ENCODE measurements at places on chromosomes 7 and 10.

DNA sequence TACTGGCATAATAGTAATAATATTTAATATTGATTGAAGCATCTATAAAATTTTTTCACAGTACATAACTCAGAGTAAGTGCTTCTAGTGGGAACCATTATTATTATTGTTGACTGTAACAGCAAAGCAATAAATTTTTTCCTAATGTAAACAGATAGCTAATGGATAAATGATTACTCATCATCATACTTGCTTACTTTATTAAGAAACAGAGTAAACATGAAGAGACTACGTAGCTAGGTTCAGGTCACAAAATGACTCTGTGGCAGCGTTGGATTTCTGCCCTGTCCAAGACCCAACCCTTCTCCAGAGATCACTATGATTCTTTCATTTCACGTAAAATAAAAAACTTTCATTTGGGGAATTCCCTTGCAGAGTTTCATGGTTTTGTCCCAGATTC lies 8.3 kb upstream of the ABCB5 start:
- no peak for DNase-seq

- DNase-seq = no peak
Measured at GRCh38 chr7:1026721-1027161, 17.6 kb upstream of the GPR146 start.

GRCh38 chr10:93079663-93080349 lies 6.1 kb downstream of the CYP26A1 start:
- no peak for DNase-seq

- DNase-seq = no peak
Measured at GRCh38 chr7:21642422-21642821, 99.6 kb downstream of the DNAH11 start.

DNA sequence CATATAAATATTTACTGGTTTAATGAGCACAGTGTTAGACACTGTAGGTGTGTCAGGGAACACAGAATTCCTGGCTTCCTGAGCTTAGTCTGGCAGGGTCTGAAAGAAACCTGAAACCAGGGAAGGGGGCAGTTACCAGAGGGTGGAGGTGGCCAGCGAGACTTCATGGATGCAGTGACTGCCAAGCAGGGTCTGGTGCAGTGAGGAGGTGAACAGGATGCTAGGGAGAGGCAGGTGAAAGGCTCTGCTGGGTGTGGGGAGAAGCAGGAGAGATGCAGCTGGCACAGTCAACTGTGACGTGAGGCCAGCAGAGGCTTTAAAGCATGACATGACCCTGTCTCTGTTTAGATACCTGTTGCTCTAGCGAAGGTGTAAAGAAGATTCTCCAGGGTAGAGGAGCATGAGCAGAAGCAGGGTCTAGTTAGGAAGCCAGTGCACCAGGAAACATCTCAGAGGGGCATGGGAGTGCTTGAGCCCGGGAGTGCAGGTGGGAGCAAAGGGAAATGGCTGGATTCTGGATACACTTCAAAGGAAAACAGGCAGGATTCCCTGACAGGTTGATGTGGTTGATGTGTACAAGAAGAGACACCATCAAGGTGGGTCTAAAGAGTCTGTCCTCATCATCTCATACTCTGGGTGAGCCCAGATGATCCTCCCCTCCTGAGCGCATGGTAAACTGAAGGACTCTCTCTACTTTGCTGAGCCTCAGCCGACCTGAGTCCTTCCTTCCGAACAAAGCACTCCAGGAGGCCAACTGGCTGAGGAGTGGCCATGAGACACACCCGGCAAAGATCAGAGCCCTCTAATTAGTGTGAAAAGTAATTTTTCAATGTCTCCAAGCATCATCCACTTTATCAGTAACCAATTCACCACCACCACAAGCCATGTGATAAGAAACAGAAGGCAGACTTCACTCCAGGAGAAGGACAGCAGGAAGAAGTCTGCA lies 186.8 kb downstream of the COBL start:
- DNase-seq = no peak

DNA sequence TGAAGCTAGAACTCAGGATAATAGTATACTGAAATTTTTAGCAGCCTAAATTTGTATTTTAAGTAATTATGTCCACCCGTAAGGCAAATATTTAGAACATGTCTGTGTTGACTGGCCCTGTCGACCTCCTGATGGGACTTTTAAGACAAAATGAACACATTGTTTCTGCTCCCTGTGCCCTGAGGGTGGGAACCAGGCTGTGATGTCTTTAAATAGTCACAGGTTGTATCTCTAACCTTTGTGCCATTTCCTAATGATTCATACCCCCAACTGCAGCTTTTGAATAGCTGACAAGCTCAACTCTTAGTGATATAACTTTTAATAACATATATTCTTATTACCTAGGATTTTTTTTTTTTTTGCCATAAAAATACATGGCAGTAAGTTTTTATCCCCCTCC lies 494.9 kb upstream of the AKR1E2 start:
- DNase-seq = peak; percentile 46

GRCh38 chr7:133709036-133709880 lies 417.9 kb upstream of the LRGUK start:
- no peak for DNase-seq

DNA sequence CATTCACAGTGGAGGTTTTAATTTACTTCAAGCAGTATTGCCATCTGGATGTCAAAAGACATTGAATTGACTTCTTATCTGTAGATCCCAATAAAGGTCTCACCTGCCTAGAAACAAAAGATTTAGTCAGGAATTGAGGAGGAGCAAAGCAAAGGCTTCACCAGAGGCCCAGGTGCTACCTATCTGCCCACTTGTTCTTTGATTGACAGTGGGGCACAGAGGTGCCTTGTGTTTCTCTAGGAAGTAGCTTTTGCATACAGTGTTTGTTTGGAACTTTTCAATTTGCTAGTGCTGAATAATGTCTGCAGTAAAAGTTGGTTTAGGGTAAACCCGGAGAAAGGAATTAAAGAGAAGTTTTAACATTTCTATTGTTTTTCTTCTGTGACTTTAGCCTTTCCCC lies 40.4 kb downstream of the AUTS2 start:
- no peak for DNase-seq

- no peak for DNase-seq
Measured at GRCh38 chr7:41205600-41205999, 497.3 kb downstream of the INHBA start.

- DNase-seq = no peak
Measured at GRCh38 chr10:14502431-14502830, 171.7 kb upstream of the FRMD4A start.

- DNase-seq = no peak
Measured at GRCh38 chr7:82175319-82175718, 268.3 kb downstream of the CACNA2D1 start.

GRCh38 chr10:3805201-3805790 lies 20.3 kb upstream of the KLF6 start:
- DNase-seq = peak; percentile 92

- no peak for DNase-seq
Measured at GRCh38 chr10:122147663-122148062, 123.4 kb upstream of the BTBD16 start.

- no peak for DNase-seq
Measured at GRCh38 chr7:79046061-79046460, 407.4 kb downstream of the MAGI2 start.

DNA sequence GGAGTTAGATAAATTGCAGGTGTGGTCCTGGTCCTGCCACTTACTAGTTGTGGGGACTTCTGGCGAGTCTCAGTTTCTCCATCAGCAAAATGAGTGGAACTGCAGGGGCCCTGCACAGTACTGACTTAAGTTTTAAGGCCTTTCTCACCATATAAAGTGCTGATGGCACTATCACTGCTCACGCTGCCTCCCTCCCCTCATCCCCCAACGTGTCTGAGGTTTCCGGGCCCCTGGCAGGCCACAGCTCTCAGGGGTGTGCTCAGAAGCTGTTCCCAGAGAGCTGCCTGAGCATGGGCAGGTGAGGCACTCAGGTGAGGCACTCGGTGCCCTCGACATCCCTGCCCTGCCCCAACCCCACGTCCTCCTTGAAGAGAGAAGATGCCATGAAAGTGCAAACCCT lies 74.2 kb downstream of the VOPP1 start:
- DNase-seq = no peak

DNA sequence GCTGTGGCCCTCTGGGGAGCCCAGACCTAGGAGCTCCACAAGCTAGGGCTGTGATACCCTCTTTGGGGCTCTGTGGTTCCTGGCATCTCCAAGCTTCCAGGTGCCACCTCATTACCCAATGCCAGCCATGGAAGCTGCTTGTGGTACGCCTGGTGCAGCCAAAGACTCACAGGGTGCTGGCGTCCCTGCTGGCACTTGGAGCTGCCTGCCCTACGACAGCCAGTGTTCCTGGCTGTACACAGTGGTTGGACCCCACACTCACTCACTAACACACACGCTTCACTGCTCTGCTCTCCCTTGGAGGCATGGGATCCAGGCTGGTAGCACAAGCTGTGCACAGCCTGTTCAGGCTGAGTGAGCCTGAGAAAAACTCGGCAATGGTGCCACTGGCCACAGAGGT lies 894.1 kb upstream of the PHF14 start:
- DNase-seq = no peak

DNA sequence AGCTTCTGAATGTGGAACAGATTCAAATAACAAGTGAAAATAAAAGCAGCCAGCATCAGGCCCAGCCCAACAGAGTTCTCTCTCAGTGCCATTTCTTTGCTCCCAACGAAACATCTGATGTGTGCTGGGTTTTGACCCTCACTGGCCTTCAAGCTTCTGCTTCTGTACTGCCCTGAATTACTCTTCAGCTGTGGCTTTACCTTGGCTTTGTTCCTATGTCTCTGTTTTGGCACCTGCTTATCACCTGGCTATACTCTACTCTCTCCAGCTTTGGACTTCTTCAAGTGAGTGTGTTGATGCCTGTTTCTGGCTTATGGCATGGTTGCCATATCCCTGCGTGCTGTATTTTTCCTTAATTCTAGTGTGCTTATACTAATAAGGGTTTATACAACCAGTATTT lies 768.3 kb downstream of the SORCS1 start:
- DNase-seq = no peak

DNA sequence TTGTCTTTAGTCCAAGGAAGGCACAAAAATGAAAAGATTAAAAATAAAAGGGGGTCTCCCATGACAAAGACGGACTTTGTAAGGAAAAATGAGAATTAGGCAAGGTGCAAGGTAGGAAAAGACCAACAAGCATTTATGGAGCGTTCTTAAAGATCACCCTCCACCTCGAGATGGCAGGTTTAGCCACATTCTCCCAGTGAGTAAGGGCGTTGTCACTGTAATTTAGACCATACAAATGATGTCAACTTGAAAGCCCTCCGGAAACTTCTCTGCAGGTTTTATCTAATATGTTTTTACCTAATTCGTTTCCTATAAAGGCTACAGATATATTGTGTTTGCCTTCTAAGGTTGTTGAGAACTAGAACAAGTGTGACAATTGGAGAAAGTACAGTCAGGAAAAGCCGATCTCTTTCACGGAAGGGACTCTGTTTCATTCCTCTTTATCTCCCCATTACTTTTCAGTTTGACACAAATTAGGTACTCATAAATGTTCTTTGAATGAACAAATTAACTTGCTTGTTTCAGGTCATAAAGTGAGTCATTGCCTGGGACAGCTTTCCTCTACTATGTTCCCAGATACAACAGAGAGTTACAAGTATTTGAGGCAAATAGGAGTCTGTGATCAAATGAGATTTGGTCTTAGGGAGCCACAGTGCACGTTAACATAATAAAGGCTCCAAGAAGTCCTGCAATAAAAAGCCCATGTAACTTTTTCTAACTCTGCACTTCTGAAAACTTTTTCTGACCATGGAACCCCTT lies 102.6 kb upstream of the HABP2 start:
- no peak for DNase-seq

DNA sequence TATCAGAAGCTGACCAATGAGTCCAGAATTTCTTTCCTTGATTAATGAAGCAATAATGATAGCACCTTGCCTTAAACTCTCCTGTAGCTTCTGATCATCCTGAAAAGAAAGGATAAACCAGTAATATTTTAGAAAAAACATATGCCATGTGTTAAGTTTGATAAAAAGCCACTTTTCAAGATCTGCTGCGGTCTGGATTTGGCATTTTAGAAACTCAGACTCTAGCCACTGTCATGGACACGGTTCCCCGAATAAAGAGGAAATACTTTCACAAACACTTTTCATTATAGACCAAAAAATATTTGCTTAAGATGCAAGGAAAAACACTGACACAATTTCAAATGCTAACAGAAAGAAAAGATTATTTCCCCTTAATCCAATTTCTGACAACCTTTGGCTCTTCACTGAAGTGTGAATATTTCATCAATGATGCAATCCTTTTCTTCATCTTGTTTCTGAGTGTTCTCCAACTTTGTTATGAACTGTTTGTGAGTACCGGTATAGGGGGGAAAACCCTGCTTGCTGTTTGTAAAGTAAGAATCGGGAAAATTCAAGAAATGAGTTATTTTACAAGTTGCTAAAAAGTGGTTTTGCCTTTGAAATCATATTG lies 329.5 kb downstream of the CRPPA start:
- peak; percentile 53 for DNase-seq

DNA sequence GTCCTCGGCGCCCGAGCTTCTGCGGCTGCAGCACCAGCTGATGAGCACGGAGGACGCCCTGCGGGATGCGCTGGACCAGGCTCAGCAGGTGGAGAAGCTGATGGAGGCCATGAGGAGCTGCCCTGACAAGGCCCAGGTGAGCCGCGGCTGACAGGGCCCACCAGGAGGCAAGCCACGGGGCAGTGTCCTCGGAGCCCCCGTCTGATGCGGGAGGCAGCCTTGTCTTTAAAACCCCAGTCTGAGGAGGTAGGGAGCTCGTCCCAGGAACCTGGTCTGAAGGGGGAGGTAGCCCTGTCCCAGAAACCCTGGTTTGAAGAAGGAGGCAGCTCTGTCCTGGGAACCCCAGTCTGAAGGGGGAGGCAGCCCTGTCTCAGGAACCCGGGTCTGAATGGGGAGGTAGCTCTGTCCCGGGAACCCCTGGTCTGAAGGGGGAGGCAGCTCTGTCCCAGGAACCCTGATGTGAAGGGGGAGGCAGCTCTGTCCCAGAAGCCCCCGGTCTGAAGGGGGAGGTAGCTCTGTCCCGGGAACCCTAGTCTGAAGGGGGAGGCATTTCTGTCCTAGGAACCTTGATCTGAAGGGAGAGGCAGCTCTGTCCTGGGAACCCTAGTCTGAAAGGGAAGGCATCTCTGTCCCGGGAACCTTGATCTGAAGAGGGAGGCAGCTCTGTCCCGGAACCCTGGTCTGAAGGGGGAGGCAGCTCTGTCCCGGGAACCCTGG lies 53.1 kb upstream of the GTF2IRD1 start:
- DNase-seq = no peak

GRCh38 chr10:26950934-26951333 lies 90.2 kb upstream of the ABI1 start:
- DNase-seq = no peak

DNA sequence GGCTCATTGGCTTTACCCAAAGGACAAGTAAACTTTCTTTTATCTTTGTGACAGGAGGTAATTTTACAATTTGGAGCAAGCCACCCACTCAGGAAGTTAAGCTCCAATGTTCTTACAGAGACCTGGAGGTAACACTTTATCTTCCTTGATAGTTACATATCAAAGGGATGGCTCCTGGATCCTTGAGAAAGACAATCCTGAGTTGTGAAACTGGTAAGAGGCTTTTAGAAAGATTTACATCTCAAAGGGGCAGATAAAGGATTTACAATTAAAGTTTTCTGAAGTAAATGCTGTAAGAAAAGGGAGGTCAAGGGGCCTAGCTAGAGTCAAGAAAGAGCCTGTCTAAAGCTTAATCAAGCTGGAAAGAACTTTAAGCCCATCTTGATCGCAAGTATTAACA lies 124.4 kb upstream of the ZNF804B start:
- no peak for DNase-seq
